Naive B cell (primary cell): ENCODE measurements at places on chromosomes 7 and 10.
A peak's percentile ranks its signal among the peaks of the same experiment; 100 is the strongest.

- DNase-seq, result no peak
Measured at GRCh38 chr10:66835400-66835799, 90.4 kb upstream of the LRRTM3 start.

- DNase-seq, result peak; percentile 9
Measured at GRCh38 chr10:50604049-50604640, 19.6 kb downstream of the SGMS1 start.

- no peak for DNase-seq
Measured at GRCh38 chr10:1611936-1612550, 125.3 kb downstream of the ADARB2 start.

GRCh38 chr10:118937226-118937625 lies 92.3 kb upstream of the NANOS1 start:
- no peak for DNase-seq

DNA sequence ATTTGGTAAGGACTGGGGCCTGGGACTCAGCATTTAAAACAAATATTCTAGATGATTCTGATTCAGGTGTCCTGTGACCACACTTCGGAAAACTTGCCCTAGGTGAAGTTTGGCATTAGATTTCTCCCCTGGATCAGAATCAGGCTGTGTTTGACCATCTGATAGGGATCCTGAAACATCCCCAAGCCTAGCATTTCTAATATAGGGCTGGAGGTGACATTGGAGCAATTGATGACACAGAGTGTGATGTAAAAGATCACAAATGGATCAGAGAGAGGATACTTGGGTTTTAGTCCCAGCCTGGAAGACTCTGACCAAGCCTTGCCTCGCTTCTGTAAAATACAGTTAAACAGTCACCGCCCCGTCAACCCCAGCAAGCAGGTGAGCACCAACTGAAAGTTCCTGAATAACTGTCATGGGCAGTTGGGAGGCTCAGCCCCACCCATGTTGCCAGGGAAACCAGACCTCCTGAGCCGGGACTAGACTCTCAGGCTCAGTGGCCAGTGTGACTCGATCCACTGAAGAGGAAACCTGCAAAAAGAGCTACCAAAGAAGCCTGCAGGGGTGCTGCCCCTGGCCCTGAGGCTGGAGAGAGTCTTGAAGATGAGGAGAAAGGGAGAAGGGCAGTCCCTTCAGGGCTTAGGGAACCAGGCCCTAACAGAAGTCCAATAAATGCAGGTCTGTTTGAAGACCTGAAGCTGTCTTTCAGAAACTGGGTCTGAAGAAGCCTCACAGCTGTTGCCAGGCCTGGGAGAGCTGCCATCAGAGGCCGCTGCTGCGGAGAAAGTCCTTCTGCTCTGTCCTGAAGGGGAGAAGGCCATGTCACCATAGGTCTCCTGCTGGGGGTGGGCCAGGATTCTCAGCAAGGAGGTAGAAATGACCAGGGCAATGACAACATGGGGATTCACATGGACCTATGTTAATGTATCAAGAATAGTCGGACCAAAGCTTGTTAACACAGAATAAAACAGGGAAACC lies 126.1 kb upstream of the KCNMA1 start:
- DNase-seq, result no peak

GRCh38 chr10:90920986-90921666 lies at the start of gene ANKRD1:
Gene ANKRD1, minus strand, starts transcription at chr10:90921087. Its CDS starts 60 bp downstream, at chr10:90921027.
- no peak for DNase-seq

- no peak for DNase-seq
Measured at GRCh38 chr10:133216776-133217175, 13.2 kb upstream of the UTF1 start.
